ENCODE measurements at places on chromosomes 11 and 22.

DNA sequence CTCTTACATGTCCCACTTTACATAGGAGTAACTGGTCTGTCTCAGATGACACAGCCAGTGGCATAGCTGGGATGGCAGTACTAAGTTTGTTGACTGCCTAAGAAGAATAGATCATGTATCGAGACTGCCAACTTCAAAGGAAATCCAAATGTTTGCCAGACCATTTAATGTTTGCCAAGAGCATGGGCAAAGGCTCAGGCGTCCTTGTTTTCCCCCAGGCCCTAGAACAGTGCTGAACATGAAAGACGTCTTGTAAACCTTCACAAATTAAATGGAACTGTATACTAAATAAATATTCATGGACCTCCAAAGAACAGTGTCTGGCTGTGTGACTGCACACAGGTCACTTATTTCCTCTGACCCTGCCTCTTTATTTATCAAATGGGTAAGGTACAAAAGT, 234.7 kb upstream of the CCDC90B start:
- DNase-seq: no peak

DNA sequence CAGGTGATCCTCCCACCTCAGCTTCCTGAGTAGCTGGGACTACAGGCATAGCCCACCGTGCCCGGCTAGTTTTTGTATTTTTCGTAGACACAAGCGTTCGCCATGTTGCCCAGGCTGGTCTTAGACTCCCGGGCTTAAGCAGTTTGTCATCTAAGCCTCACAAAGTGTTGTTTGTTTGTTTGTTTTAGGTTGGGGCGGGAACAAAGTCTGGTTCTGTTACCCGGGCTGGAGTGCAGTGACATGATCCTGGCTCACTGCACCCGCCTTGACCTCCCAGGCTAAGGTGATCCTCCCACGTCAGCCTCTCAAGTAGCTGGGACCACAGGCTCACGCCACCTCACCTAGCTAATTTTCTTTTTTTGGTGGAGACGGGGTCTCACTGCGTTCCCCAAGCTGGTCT, 12.6 kb downstream of the IRF7 start:
- DNase-seq: no peak

DNA sequence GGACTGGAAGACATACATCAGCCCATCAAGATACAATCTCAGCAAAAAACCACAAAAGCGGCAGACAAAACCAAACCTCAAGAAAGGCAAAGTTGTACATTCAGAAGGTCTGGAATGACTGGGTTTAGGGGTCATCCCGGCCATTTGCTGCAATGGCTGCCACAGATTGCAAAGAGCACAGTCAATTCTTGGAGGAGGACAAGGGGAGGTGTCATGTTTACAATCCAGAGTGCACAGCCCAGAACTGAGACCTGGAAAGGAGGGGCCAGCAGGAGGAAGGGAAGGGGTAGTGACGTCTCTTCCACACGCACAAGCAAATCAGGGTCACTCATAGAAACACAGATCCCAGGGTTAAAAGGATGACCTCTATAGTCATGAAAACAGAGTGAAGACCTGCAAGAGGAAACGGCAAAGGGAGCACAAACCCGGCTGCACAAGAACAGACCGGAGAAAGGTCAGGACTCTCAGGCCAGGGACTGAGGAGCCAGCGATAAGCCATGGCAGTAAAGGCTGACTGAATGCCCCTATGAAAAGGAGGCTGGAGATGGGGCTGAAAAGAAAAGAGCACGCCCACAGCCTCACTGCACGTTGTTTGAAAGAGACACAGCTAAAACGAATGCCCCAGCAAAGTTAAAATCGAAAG, 18.2 kb upstream of the MUC5AC start:
- no peak for DNase-seq

DNA sequence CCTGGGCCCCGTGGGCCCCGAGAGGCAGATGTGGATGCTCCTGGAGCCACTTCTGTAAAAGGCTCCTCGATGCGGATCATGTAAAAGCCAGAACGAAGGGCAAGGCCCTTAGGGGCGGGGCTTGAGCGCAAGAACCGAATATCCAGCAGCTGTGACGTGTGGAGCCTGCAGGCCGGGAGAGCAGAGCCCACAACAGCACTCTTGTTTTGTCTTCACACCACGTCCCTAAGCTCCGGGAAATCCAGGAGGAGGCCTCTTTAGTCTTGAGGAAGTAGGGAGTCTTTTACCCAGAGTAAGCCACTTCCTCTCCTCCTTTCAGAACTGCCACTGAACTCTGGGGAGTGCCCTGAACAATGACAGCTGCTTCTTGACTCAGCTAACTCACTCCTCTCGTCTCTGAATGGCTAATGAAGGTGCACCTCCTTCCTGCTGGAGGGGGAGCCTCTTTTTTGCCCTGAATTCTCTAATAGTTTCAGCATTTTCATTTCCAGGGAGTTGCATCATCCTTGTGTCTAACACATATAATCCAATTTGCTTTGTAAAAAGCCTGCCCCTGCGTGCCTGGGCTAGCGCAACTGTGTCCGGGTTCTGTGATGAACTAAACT, 12.5 kb downstream of the L3MBTL2 start:
- no peak for DNase-seq

DNA sequence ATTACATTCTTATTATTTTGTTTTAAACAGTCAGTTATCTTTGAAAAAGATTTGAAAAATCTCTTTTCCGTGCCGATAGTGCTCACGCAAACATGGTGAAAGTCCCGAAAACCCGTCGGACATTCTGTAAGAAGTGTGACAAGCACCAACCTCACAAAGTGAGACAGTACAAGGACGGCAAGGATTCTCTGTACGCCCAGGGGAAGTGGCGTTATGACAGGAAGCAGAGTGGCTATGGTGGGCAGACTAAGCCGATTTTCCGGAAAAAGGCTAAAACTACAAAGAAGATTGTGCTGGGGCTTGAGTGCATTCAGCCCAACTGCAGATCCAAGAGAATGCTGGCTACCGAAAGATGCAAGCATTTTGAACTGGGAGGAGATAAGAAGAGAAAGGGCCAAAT, 28.7 kb upstream of the CTSD start:
- no peak for DNase-seq

DNA sequence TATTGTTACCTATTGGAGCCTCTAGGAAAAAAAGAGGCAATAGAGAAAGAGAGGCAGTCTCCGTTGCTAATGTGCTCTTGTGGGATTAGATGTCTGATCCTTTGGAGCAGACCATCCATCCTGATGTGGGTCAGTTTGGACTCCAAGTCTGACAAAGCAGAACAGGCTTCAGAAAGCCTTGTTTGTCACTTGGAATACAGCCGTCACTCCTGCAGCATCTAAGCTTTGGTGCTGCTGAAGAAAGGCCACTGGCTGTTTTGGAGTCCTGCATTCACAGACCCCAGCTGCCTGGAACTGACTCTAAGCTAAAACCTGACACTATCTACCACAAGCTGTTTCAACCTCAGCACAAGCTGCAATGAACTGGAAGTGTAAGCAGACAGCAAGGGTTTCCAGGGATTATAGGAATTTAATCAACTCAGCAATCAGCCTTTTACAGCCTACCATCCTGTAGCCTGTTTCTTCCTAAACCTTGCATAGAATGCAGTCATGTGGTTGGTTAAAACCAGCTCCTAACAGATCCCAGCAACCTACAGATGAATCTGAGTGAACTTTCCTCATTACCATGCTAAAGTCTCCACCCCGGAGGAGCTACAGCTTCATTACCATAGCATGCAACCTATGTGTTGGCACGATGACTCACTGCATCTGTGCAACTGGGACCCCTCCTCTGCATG, 3.7 kb upstream of the PLAAT4 start:
- DNase-seq: no peak

DNA sequence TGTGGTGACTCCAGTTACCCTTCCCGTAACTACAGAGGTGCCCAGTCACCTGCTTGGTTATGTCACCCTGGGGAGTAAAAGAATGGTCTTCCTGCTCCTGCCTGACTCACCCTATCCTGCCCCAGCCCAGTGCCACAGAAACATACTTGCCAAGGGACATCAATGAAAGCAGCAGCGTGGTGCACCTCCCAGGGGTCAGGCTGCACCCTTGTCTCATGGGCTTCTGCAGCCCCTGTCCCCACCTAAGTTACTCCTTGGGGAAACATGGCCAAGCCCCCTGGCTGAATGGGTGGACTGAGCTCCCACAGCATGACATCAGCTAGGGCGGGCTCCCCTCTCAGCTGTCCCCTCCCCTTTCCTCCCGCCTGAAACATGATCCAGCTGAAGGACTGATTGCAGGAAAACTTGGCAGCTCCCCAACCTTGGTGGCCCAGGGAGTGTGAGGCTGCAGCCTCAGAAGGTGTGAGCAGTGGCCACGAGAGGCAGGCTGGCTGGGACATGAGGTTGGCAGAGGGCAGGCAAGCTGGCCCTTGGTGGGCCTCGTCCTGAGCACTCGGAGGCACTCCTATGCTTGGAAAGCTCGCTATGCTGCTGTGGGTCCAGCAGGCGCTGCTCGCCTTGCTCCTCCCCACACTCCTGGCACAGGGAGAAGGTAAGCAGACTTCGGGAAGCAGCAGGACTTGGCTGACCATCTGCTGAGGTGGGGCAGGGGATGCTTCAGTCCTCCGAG, at the start of gene HTR3A:
Gene HTR3A (plus strand): TSS at position 368 of the 730 bp plus-strand sequence. CDS start 218 bp downstream, at position 586.
- no peak for DNase-seq

DNA sequence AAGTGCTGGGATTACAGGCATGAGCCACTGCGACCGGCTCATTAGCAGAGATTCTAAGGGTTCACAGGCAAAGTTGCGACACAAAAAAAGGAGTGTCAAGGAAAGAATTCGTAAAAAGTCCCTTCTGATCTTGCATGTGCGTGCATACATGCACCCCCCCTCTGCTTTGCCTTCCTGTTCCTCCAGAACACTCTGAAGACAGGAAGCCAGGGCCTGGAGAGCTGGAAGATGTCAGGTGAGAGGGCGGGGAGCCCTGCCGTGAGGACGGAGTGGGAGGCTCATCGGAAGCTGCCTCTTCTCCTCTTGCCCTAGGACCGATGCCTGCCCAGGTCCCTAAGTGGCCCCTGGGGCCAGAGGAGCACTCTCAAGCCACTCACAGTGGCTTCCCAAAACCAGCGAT, 89.1 kb downstream of the LARGE1 start:
- no peak for DNase-seq

DNA sequence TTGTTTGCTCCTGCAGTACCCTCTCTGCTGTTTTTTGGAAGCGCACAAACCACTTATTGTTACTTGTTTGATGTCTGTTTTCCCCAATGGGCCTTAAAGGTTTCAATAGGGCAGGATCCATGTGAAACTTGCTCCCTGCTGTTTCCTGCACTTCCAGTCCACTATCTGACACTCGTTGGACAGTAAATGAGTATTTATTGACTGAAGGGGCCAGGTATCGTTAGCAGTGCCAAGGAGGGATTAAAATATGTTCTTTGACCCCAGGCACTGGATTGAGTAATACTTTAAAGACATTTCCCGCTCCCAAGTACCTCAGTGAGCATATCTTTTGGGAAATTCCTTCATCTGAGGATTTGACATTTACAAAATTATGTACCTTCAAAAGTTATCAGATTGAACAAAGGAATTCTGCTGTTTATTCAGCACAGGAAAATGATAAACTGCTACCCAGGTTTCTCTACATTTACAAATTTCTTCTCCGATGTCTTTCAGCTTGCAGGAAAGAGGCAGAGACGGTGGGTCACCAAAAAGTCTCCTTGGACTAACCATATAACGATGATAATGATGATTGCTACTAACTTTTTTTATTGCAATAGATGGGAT, 23.3 kb upstream of the OR9Q2 start:
- DNase-seq: no peak

- no peak for DNase-seq
Measured at GRCh38 chr11:57408771-57409170, 18.1 kb downstream of the SLC43A3 start.

DNA sequence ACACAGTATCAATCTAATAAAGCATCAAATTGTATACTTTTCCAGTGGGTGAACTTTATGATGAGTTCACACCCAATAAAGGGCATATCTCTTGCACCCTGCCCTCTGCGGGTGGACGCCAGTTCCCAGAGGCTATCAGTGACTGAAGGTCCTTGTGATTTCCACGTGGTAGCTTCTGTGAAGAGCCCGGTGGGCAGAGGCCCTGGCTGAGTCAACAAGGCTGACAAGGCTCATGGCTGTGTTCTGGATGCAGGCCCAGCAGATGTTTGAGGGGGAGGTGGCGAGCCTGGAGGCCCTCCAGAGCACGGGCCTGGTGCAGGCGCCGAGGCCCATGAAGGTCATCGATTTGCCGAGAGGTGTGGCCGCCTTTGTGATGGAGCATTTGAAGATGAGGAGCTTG, 71.4 kb downstream of the PIWIL3 start:
- no peak for DNase-seq

DNA sequence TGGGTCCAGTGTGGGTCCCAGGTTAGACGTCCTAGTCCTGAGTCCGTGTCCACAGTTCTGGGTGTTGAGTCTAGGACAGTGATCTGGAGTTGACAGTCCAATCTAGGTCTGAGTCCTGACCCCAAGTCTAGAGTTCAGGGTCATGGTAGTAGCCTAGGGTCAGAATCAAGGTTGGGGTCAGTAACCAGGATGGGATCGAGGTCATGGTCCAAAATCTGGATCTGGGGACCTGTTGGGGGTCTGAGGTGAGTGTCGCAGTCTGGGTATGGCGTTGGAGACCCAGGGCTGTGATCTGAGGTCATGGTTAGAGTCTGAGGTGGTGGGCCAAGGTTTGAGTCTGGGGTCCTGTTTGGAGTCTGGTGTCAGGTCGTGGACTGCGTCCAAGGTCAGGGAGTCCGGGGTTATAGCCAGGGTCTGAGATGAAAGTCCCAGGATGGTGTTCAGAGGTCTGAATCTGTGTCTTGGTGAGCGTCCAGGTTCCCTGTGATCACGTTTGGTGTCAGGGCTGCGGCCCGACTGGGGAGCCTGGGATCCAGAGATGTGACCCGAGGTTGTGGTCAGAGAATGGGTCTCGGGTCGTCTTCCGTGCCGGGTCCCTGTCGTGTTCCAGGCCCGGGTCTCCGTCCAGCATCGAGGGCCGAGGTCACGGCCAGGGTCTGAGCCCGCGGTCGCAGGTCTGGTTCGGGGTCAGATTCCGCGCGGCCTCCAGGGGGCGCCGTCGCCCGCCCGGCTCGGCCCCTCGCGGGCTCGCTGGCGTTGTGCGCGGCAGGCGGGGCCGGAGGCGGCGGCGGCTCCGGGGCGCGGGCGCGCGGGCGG, 432 bp upstream of the GRK2 start:
- peak; percentile 81 for DNase-seq

DNA sequence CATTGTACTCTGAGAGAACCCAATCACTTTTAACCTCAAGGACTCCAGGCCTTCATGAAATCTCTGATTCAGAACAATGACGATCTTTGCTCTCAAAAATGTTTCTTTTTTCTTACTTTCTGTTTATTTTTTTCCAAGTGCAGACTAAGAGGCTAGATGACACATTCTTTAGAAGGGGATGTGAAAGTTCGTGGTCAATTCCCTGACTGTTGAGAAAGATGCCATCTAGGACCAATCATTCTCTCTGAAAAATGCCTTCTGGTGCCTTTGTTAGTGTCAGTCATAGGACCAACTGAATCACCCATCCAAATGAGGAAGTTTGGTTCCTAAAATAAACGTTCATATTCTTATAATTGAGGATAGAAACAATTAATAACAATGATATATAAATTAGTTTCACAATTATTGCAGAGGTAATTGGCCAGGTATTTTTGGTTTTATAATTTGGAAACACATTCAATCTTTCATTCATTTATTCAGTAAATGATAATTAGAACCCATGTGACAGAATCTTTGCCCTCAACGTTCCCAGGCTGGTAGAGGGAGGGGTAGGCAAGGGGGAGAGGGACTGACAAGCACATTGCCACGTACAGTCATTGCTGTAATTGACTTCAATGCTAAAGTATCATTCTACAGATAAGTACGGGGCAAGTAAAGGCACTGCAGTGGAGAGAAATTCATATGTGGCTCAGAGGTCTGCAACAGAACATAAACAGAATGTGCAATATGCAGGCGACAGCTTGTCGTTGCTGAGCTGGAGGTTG, 333.4 kb upstream of the MPPED2 start:
- no peak for DNase-seq

- DNase-seq: no peak
Measured at GRCh38 chr11:59754494-59754858, 700 bp upstream of the STX3 start.
